Activated CD4-positive, alpha-beta T cell treated with anti-CD3 and anti-CD28 coated beads, Interleukin-2, amount 10 ng/mL, durations not matched to agents 24 days and 14 days (primary cell): ENCODE measurements at places on chromosomes 5 and 9.

DNA sequence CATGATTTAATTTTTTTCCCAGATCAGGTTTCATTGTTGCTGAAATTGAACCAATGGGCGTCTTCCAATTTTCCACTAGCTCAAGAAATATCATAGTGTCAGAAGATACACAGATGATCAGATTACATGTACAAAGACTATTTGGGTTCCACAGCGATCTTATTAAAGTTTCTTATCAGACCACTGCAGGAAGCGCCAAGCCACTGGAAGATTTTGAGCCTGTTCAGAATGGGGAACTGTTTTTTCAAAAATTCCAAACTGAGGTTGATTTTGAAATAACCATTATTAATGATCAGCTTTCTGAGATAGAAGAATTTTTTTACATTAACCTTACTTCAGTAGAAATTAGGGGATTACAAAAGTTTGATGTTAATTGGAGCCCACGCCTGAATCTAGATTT lies 251.6 kb downstream of the ADGRV1 start:
- DNase-seq: no peak

- DNase-seq: no peak
These were observed 3.5 kb downstream of the CNOT8 start for GRCh38 chr5:154861946-154862345.

- DNase-seq: no peak
These were observed 40.8 kb upstream of the ROPN1L start for GRCh38 chr5:10400831-10401230.

DNA sequence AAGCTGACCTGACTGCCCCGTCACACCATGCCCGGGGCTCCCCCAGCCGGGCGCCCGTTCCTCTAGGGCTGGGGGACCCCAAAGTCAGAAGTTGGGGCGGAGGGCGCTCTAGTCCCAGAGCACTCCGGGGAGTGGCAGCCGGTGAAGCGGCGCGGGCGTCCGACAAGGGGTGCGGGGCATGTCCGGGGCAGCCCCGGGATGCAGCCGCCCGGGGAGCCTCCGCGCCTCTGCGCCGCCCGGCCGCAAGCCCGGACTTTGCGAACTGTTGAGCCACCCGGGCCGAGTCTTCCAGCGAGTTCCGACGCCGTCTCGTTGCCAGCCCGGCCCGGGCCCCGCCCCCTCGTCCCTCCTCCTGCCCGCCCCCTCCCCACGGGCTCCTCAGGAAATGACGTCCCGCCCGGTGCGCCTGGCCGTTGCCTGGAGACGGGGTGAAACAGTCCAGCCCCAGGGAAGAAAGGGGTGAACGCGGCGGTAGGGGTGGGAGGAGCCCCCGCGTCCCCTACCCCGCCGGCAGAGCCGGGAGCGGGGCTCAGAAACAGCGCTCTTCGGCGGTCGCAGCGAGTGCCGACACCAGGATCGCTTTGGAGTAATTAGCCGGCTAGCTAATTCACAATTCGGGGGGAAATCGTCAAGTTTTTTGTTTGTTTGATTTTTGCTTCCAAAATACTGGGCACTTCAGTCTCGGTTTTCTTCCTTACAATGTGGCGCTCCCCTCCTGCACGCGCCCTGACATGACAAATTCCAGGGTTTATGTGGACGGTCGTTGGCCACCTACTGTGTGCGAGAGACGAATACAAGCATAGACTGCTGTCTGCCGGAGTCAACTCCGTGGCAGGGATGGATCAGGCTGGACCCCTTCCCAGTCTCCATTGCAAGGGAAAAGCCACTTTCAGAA lies at the start of gene WHRN:
WHRN (minus strand) TSS at position 287 of the 895 bp plus-strand sequence. CDS start 672 bp downstream, outside the sequence.
- DNase-seq: peak; percentile 97

DNA sequence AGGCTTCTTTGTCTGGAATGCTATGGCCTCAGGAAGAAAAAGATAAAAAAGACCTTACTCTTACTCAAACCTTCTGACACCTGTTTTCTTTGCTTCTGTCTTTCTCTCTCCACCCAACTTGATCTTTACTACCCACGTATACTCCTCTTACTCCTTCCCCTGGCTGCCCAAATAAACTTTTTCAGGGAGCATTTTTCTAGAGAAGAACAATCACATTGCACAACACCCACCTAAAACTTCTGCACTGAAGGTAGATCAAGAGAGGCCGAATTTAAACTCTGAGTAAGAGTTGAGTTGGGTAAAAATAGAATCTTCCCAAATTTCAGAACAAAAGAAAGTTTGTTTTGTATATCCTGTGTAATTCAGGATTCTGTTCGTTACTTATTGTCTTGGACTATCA lies 3.9 kb downstream of the TEX48 start:
- DNase-seq: no peak

DNA sequence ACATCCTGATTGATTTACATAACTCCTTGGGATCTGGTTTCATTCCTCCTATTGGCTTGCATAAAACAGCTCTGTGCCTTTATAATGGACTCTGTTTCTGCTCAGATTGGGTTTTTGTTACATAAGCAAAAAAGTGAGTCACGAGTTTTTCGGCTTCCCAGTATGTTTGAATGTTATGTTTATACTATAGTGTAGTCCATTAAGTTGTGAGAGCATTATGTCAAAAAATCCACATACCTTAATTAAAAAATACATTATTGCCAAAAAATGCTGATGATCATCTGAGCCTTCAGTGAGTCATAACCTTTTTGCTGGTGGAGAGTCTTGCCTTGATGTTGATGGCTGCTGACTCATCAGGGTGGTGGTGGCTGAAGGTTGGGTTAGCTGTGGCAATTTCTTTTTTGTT lies 144.6 kb downstream of the CCDC171 start:
- DNase-seq: no peak

- no peak for DNase-seq
These were observed 34.9 kb downstream of the BICD2 start for GRCh38 chr9:92729735-92730155.

- no peak for DNase-seq
These were observed 2.9 kb upstream of the REEP2 start for GRCh38 chr5:138435943-138436342.

DNA sequence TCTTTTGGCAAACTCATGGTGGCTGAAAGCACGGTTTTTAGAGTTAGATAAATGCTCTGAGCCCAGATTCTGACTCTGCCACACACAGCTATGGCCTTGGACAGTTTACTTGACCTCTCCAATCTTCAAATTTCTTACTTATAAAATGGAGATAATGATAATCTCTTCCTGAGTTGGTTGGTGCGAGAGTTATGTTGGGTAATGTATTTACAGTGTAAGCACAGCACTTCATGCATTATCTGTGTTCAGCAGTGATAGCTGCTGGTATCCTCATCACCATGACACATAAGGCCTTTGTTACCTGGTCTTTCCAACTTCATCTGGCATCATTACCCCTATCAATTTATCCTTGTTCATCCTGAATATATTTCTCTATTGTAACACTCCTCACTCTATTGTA lies 178.8 kb upstream of the ELL2 start:
- DNase-seq: no peak

DNA sequence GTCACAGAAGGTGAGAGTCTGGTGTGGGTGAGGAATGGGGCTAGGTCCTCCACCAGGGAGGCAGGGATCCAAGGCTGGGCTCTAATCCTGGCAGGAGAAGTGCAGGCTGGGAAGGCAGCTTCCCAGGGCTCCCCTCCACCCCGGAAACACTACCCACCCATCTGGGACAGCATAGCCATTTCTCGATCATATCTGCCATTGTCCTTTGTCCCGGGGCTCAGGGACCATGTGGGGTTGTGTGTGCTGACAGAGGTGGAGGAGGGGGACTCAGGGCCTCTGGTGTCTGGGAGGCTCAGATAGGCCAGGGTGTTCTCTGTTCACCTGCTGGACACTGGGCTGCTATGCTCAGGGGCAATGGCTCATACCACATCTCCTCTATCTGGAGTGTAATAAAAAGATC lies 32.2 kb upstream of the STRBP start:
- no peak for DNase-seq

GRCh38 chr5:6868575-6869215 lies 155.5 kb downstream of the TENT4A start:
- no peak for DNase-seq

DNA sequence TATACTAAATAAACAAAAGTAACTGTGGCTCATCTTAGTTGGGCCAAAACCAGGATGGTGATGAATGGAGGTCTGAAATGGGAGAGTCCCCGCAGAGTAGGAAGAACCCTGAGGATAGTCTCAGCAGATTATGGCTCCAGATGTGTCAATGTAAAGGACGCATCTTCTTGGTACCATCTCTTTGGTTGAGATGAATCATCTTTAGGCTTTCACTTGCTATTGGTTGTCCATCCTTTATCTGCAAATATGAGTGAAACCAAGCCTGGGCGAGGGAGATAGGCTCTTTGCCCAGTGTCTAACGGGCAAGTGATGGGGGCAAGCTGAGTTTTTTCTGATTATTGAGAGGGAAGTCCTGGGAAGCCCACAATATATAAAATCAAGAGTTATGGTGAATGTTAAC lies 19.4 kb upstream of the LCP2 start:
- no peak for DNase-seq

DNA sequence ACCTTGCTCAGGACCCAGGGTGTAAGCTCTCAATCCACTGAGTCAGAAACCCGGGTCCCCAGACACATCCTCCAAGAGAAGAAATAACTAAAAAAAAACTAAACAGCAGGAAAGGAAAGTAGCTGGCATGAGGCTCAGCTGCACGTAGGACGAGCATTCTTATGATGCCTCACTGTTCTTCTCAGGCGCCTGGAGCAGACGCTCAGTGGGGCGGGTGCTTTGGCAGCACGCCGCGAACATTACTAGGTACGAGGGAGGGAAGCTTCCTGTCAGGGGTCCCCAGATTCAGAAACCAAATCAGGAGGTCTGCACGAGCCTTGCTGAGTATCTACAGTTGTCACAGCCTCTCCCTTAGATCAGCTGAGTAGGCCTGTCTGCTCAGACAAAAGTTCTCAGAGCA lies 85.8 kb downstream of the SECISBP2 start:
- no peak for DNase-seq

DNA sequence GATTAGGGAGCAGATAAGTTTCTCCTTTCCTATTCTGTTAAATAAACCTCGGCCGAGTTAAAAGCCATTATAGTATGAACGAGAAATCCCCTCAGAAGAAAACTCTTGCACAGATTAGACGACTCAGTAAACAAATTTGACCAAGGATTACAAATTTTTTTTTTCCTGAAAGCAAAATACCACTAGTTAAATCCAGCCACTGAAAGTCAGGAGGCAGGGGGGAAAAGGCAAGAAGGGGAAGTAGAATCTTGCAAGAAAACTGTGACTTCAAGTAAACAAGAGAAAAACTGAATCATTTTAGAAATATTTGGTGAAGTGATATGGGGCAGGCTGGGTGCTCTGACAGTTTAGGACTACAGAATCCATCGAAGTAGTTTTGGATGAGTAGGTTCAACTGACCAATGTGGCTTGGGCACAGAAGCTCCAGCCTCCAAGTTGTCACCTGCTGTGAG lies 251.0 kb downstream of the DENND1A start:
- DNase-seq: no peak

DNA sequence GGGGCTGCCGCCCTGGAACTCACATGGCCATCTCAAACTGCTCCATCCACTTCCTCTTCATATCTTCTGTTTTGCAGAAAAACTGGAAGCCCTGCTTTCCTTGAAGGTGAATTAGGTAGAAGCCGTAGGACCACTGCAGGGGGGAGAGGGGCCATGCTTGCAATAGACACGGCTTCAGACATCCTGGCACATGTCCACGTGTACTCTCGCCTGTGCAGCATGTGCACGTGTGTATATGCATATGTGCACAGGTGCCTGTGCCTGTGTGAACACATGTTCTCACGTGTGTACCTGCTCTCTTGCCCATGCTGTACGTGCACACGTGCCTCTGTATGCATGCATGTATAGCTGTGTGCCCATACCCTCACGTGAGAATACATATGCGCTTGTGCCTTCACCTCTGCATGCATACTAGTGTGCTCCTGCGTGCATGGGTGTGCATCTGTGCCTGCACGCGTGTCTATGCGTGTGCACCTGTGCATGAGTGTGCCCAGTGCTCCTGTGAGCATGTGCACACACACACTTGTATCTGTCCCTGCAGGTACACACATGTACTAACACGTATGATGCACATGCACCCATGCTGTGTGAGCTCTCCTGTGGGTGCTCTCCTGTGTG lies 47.7 kb upstream of the SARDH start:
- no peak for DNase-seq

DNA sequence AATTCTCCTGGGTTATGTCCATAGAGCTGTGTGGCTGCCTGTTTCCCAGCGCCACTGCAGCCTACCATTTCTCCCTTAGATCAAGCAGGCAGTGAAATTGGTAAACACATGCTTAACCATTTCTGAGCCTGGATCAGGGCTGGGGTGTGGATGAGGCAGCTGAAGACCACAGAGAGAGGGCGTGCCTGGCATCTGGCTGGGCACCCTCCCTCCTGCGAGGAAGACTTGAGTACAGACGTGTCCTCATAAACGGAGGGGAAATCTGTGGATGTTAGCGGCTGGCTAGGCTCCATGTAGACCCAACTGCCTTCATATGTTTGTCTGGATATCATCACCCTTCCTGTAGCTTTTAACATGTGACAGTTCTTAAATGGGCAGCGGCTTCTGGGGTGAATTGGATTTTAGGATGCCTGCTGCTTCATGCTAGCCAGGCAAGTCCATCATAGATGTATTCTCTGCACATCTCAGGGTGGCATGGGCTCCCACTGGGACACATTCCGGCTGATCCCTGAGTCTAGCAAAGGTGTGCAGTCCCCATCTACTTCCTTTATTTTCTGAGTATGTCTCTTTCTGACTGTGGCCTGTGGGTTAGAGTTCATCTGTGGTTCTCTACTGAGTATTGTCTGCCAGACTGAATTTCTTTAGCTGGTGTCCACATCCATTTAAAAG lies 11.0 kb downstream of the RGS3 start:
- no peak for DNase-seq

- DNase-seq: no peak
These were observed 739.0 kb downstream of the DTWD2 start for GRCh38 chr5:118249386-118249785.

DNA sequence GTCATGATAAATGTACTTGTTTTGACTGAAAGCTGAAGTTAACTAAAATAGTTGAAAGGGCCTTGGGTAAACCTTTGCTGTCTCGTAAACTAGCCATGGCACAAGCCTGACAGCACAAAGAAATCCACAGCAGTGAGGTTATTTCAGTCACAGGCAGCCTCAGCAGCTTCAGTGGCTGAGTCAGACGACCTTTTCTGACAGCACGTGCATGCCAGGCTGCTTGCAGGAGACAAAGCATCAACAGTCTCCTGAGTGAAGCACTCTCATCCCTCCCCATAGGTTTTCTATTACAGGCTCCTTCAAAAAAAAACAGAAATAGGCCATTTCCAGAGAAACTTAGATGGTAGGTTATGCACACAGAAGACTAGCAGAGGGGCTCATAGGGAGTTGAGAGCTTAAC lies 34.6 kb downstream of the OXCT1 start:
- peak; percentile 62 for DNase-seq

- DNase-seq: no peak
These were observed 617.7 kb downstream of the GABRG2 start for GRCh38 chr5:162685302-162685701.
